Muscle of leg (tissue), 16 donors: ENCODE measurements at places on chromosomes 2 and 18. TPM values are rescaled to one million over a fixed set of nuclear protein-coding genes. Genes with fewer than 3 reads are reported as not detected.

Gene RAB6C
- total RNA-seq = 0.09 TPM

Gene TIGD1
- 5.1 TPM for total RNA-seq

Gene ARHGAP25
- 3.1 TPM for total RNA-seq

Gene TCF23
- 0.35 TPM for total RNA-seq

DNA sequence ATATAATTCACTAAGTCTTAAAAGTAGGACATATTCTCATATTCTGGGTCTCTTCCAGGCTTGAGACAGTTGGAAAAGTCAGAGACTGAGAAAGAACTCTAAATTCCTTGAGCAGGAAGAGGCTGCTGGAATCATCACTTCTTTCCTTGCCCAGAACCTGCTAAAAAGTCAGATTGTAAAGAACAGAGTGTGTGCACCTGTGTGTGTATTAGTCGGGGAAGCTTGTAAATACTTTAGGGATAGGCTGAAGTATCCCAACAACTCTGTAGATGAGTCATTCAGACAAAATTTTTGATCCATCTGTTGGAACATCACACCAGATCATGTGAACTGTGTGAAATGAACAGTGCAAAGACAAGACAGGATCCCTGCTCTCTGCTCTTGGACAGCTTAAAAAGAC is 16.1 kb downstream of the GAREM1 start:
- DNase-seq = peak; percentile 92
